ENCODE measurements at places on chromosomes 6 and 20.

DNA sequence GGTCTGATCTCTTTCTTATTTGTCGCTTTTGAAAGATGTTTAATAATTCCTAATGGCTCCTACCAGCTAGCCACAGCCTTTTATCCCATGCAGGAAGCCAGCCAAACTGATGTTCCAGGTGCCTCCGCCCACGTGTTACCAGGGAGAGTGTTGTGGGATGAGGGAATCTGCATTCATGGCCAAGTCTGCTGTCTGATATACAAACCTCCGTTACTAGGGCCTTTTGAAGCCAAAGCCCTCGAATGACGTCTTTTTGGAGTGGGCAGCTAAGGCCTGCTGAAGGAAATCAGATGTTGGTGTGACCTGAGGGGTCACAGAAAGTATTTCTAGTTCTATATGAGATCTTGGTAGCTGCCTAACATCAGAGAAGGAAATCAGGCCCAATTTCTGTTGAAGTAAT lies 21.3 kb downstream of the STK35 start:
- no peak for DNase-seq

DNA sequence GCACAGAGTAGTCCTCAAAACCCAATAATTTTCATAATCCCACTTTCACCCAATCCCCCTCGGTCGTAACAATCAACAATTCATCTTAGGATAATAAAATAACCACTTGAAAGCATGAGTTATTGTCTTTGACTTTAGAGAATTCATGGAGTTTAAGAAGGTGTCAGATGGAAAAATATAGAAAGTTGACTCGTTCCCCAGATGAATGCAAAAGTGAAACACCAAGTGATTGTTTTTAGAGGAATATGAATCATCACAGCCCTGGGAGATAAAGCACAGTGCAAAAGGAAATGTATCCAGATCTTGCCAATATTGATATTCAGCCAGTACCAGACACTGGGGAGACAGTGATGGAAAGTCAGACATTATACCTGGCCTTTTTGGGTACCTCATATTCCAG lies 860.5 kb downstream of the DHX35 start:
- no peak for DNase-seq

GRCh38 chr6:44712353-44713111 lies 325.0 kb downstream of the CDC5L start:
- no peak for DNase-seq

DNA sequence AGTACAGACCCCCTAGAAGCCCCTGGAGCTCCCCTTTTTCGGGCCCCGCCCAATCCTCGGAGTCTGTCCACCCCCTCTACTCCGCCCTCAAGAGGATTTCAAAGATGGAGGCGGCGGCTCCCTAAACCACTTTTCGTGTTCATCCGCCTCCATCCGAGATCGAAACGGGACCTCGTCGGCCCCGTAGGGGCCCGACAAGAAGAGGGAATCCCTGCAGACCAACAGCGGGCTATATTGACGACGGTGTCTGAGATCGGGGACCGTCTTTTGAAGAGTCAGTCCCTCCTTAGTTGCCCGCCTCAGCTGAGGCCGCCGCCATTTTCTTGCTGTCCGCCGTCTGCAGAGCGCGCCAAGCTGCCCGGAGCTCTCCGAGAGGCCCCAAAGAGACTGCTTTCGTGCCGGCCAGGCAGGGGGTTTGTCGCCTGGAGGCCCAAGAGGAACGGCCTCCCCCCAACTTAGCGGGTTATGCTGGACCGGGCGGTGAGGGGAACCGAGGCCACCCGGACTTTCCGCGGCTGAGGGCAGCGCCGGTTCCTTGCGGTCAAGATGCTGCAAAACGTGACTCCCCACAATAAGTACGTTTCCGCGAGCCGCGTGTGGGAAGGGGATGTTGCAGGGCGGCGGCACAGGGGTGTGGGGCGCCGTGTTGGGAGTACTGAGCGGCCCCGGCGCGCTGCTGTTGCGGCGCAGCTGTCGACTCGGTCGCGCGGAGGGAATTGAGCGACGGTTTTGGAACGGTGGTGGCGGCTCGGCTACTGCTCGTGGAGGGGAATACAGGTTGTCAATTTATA lies 4.2 kb downstream of the BRD2 start:
- DNase-seq, result peak; percentile 58

- peak; percentile 25 for DNase-seq
Measured at GRCh38 chr20:45911486-45912343, at the start of gene PLTP. Gene PLTP (minus strand): TSS chr20:45912155. CDS start chr20:45911452, 703 bp downstream.

DNA sequence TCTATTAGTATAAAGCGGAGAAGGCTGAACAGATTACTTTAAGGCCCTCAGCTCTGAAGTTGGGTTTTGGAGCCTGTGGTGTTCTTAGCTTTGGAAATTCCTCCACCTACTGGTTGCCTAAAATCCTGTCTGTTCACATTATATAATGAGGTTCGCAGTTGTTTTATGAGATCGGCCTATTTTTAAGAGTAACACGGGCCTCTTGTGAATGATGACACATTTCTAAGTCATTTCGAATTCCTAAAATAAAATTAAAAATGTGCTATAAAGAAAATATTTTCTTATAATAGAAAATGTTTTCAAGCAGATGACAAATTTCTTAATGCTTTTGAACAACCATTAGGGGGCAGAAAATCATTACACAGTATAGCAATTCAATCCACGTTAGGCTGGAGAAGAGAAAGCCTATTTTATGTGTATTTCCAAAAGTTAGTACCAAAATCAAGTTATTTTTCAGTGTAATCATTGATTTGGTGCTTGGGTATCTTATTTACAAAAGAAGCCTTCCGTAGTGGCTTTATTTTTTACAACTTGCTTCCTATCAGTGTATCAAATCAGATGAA lies 15.8 kb upstream of the FAM8A1 start:
- DNase-seq, result no peak

DNA sequence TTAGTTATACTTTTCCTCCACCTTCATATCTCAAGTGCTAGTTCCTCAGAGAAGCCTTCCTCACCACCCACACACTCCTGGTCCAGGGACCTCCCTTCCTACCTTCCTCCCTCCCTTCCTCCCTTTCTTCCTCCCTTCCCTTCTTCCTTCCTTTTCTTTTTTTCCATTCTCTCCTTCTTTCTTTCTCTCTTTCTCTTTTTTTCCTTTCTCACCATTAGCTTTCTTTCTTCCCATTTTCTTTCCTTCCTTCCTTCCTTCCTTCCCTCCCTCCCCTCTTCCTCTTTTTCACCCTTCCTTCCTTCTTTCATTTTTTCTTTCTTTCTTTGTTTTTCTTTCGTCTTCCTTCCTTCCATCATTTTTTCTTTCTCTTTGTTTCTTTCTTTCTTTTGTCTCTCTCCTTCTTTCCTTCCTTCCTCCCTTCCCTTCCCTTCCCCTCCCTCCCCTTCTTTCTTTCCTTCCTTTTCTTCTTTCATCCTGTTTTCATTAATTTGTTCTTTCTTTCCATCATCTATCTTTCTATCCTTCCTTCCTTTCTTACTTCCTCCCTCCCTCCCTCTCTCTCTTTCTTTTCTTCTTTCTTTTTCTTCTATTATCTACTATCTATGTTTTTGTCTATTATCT lies 416.0 kb downstream of the PLCB1 start:
- no peak for DNase-seq

- DNase-seq, result peak; percentile 8
Measured at GRCh38 chr6:142679907-142680700, 264.9 kb downstream of the HIVEP2 start.

DNA sequence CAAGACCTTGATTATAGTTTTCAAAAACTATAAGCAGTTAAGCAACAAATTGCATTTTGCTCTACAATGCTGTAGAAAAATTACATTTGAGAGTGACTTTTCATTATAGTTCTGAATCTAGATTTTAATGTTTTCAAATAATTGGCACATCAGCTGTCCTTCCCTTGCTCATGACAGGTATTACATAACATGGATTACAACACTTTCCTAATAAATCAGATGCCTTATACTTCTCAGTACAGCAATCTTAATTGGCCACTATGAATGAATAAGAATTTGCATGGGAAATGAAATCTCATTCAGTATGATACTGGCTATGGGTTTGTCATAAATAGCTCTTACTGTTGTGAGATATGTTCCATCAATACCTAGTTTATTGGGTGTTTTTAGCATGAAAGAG lies 29.9 kb downstream of the HSF2 start:
- no peak for DNase-seq

- no peak for DNase-seq
Measured at GRCh38 chr6:114862064-114862463, 519.2 kb upstream of the HS3ST5 start.

- DNase-seq, result no peak
Measured at GRCh38 chr6:151142676-151143075, 97.1 kb upstream of the AKAP12 start.

GRCh38 chr6:79612918-79613317 lies 18.2 kb upstream of the SH3BGRL2 start:
- DNase-seq, result no peak

DNA sequence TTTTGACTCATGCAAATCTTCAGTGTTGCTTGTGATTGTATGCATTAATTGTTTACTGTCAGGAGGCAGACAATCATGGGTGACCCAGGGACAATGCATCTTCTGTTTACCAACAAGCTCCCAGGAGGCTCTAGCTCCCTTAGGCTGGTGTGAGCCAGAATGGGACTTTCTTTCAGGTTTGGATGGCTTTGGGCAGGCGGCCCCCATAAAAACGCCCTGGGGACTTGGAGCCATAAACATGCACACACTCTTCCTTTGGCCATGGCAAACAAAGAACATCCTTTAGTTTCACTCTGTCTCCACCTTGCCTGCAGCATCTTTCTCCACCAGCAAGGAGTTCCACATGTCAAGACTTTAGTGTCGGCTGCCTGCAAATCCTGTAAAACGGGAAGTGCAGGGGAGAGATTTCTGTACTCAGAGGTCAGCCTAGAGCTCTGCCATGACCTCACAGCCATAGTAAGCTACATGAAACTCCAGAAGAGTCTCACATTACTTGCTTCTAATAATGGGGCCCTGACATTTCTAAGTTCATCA lies 127.6 kb downstream of the MAP3K7 start:
- no peak for DNase-seq

GRCh38 chr6:56927538-56928453 lies 27.1 kb upstream of the BEND6 start:
- DNase-seq, result no peak

DNA sequence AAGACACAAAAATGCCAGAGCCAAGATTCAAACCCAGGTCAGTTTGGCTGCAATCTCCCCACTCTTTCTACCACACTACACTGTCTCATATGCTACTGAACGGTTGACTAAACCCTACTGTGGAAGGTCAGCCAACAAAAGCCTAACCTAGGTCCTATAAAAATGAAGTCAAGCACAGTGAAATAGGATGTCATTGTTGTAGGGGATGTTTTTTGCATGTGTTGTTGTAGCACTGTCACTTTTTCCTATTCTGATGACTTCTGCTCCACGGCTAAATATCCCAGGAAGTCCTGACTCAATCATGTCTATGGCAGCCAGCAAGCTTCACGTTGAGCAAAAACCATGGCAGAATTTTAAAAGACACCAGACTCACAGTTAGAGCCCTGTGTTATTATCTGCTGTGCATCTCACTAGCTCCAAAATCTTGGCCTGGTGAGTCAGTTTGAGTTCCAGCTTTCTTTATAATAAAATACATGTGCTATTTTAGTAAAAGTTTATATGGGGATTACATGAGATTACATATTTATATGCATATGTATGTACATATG lies 322.1 kb upstream of the NT5E start:
- no peak for DNase-seq

GRCh38 chr6:157240960-157241311 lies 82.4 kb downstream of the TMEM242 start:
- no peak for DNase-seq

DNA sequence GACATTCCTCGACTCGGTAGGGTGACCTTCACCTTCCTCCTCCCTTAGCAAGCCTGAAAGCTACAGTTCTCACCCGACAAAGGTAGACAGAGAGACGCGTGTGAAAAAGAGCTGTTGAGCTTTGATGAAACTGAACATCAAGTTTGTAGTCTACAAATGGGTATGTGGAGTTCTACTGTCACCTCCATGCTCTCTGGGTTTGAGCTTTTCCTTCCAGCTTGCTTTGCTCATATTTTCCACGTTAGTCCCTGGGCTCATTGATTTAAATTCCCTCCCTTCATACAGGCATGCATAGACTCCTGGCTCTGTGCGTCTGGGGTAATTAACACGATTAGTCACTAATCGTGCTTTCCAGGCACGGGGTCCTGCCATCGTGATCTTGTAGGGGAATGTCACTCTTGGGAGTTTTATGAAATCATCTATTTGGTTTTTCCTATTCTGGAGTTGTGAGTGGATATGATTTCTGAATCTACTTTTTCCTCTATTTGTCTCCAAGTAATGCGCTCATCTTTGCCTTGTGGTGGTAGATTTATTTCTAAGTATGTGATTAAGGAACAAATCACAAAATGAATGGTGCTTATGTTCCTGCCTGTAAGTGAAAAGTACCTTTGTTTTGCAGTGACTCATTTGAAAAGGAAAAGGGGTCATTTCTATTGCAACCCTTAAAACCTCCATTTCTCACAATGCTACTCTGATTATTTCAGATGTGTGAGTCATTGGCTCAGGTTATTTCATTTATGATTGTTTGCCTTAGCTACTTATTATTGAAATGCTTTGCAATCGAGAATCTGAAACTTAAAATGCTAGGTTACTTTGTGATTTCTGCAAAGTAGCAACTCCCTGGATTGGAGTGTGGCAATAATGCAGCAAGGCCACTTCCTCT lies 154.6 kb downstream of the ZDHHC14 start:
- DNase-seq, result no peak

- DNase-seq, result no peak
Measured at GRCh38 chr6:154428897-154429296, 72.3 kb upstream of the IPCEF1 start.

DNA sequence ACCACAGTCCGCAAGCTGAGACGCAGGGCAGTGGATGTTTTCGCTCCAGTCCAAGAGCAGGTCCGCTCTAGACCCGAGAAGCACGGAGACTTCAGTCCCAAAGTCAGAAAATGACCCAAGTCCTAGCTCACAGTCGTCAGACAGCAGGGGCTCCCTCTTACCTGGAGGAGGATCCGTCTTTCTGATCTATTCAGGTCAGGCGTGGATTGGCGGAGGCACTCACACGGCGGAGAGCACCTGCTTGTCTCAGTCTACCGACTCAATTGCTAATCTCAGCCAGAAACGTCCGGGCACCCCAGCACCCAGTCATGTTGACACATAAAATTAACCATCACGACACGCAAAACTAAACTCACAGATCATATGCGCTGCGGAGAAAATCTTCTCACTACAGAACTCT lies 285.3 kb upstream of the CDH4 start:
- no peak for DNase-seq

DNA sequence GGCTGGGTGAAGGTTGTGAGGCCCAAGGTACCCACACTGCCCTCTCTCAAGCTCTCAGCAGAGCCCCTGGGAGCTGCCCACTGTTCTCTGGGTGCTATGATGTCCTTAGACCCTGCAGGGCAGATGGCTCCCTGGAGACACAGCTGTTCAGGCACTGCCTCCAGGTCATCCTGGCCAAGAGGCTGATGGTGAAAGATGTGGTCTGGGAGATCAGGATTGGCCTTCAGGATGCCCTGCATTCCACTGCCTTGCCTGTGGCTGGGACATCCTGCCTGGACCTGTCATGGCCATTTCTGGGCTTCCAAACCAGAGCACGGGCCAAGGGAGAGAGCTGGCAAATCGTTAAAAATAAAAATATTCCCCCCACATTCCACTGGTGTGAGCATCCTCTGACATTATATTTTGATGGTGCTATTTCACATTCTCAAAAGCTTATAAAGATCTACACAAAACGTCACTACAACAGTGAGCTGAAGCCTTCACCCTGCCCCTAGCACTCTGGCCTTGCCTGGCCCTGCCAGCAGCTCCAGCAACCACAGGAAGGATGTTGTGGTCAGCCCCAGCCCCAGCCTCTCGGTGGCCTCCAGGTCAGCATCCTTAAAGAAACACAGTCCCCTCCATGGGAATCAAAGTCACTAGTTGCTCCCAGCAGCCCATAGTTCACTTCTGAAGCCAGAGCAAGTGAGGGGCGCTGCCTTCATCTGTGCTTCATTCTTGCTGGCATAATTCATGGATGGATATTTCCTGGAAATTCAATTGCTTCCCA lies 13.5 kb upstream of the KCNK16 start:
- no peak for DNase-seq
